ENCODE measurements at places on chromosomes 1 and 21.

DNA sequence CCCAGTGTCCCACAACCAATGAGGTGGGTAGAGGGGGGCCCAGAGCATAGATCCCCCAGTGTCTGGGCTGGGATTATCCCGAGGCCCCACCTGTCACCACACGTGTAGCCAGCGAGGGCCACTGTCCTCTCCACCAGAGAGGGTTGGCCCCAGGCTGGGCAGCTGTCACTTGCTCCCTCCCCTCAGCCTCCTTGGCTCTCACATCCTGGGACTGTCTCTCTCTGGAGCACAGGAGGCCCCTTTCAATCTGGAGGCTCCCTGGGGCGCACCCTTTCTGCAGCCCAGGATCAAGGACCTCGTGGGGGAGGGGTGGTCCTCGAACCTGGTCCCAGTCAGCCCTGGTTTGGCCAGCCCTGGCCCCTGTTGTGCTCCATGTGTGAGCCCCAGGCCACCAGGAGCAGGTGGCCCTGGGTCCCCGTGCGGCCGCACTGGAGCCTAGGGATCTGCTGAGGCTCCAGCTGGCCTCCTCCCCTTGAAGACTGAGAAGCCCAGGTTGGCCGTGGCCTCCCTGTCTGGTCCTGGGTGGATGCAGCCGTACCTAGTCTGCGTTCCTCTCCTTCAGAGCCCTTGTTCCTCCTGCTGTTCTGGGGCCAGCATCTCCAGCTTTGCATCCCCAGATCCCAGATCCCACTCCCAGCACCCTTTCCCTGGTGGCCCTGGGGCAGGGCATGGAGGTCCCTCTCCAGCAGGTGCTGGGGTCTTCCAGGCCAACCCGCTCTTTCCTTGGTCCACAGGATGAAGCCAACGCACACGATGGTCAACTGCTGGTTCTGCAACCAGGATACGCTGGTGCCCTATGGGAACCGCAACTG, 6.7 kb downstream of the TMEM201 start:
- DNase-seq = no peak

GRCh38 chr1:62906428-62906886, 122.5 kb downstream of the ATG4C start:
- no peak for DNase-seq

DNA sequence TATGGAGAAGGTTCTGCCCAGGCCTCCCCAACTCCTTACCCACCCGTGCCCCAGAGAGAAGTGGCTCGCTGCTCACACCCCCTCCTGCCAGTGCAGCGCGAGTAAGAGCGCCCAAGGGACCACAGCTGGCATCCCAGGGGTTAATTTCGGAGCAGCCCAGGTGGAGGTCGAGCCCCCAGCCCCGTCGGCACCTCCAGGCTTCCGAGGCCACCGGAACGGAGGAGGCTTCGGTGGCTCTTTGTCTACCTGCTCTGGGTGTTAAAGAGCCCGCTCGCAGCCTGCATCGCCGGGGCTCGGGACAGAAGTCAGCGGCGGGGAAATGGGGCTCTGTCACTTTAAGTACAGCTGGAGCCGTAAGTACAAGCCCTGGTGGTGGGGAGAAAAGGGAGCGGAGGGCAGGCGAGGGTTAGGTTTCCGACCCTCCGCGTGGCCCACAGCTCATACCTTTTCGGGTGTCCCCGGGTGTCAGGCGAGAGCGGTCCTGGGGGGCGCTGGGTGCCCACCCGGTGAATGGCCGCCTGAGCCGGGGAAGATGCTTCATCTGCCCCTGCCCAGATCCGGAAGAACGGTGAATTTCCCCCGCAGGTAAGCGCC, 89.4 kb upstream of the IPO9 start:
- peak; percentile 68 for DNase-seq

DNA sequence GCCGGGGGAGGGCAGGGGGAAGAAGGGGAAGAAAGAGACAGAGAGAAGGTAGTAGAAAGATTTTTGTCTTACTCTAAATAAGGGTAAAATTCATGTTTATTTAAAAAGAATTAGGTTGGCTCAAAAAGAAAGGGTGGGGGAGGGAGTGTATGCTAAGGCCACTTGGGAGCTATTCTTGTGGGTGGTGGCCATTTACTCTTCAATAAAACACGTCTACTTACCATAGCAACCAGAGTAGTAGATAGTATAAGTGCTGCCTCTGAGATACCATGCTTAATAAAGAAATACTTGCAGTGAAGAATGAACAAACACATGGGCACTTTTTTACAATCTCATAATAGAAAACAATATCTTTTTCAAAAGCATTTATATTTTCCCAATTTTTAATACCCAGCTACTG, 538.1 kb upstream of the PTBP2 start:
- no peak for DNase-seq

- no peak for DNase-seq
These were observed 23.3 kb downstream of the TTC34 start for GRCh38 chr1:2778220-2778592.

DNA sequence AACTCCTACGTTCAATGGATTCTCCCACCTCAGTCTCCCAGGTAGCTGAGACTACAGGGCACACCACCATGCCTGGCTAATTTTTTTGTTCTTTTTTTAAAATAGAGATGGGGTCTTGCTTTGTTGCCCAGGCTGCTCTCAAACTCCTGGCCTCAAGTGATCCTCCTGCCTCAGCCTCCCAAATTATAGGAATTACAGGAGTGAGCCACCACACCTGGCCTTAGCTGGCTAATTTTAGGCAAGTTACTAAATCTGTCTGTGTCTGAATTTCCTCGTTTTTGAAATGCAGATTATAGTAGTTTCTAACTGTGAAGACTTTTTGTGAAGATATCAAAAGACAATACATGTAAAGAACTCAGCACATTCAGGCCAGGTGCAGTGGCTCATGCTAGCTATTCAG, 13.7 kb downstream of the ACBD6 start:
- DNase-seq = no peak

GRCh38 chr1:63327417-63328054, 5.2 kb downstream of the FOXD3 start:
- DNase-seq = peak; percentile 86

GRCh38 chr1:162062542-162063015, 6.9 kb upstream of the NOS1AP start:
- DNase-seq = no peak

GRCh38 chr1:240602189-240602588, 9.8 kb downstream of the GREM2 start:
- no peak for DNase-seq

GRCh38 chr1:10538646-10539355, 64.1 kb downstream of the PEX14 start:
- peak; percentile 95 for DNase-seq

DNA sequence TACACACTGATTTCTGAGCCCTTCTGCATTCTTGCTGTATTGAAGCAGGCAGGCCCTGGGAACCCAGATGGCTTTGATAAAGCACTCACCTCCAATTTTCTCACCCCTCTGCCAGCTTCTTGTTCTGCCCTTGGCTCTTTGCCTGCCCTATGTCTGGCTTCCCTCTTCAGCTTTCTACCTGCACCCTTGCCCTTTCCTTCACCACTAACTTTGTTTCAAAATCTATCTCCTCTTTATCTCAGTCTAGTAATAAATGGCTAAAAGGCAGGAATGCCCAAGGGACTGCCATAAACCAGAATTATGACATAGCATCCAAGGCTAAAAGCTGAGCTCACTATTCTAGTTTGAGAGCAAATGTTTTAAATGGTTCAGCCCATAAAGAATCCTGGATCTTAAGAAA, 178.7 kb downstream of the TNR start:
- DNase-seq = no peak

GRCh38 chr1:220274251-220274855, 2.1 kb upstream of the RAB3GAP2 start:
- DNase-seq = no peak

GRCh38 chr1:164064501-164064900, 494.5 kb upstream of the PBX1 start:
- DNase-seq = no peak

DNA sequence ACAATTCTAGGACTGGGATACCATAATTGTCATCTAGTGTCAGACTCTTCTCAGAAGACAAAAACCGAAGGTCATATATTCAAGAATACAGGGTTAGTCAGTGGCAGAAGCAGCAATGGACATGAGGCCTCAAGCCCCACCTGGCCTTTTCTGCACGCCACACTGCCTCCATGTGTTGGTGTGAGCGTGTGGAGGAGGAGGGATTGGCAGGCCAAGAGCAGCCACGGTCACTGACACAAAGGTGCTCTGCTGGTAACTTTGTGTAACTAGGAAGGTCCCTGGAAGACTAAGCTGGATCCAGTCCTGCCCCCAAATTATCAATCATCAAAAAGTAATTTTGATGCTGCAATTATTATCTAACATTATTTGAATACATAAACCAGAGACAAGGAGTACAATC, 34.9 kb downstream of the HSF2BP start:
- no peak for DNase-seq

DNA sequence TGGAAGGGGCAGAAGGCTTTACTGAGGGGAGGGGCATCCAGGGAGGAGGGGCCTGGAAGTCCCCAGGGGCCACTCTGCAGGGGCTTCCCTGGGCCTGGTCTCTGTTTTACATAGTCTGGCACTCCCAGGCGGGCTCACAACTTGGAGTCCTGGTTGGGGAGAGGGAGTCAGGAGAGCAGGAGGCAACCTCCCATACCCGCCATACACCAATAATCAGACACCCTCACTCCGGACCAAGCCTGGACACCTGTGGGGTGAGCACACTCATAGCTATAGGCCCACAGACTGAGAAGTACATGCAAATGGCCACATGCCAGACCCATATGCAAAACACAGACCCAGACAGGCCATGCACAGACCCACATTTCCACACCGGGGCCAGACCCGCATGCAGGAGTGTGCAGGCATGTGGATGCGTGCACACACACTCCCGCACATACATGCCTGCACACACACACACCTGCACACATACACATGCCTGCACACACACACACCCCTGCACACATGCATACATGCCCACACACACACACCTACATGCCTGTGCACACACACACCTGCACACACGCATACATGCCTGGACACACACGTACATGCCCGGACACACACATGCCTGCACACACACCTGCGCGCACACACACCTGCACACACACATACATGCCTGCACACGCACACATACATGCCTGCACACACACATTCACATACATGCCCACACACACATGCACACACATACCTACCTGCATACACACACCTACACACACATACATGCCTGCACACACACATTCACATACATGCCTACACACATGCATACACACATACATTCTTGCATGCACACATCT, 89.5 kb upstream of the RUNX3 start:
- DNase-seq = no peak

DNA sequence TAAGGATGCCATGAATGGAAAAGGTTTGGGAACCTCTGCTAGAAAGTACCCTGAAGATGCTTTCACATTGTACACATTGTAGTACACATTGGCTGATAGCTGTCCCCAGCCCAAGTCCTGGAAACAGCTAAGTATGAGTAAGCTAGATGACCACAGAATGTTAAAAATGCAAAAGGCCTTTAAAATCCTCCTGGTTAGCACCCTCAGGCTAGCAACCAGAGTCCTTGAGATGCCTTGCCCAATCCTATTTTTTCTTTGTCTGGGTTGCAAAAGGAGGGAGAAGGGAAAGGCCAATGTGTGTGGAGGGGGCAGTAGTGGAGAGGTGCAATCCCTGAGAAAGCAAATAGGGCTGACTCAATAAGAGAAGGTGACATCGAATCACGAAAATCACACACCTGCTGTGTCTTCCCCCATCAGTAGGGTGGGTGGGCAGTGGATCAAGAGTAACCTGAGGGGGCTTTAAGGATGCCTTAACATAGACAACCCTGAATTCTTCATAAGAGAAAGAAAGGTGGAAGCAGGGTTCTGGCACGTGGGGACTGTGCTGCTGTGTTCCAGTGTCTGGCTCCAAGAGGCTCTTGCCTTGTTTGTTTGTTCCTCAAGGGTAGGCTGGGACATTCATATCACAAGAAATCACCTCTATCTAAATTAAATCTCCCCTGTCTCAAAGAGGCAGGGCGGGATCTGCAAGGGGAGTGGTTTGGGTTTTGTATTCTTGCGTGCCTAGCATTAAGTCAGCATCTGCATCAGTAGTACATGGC, 266.2 kb upstream of the PLXNA2 start:
- no peak for DNase-seq

GRCh38 chr1:38941527-38942019, at the start of gene RHBDL2:
TSS of gene RHBDL2 (minus strand) at chr1:38941830. CDS start at chr1:38919212, 22,618 bp downstream.
- DNase-seq = no peak

DNA sequence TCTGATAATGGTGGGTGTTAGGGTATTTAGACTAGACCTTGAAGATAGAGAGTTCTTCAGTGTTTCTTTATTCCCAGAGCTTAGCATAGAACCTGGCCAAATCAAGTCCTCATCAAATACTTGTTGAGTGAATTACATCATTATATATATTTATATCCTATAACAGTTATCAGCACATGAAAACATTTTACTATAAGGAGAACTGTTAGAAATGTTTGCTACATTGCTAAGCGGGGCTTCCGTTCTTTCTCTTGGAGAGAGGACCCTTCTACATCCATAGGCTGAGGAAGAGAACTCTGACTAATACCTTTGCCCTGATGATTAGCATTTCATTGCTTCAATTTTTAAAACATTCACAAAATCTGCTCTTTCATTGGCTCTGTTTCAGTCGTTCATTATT, 66.5 kb upstream of the NBL1 start:
- DNase-seq = no peak

DNA sequence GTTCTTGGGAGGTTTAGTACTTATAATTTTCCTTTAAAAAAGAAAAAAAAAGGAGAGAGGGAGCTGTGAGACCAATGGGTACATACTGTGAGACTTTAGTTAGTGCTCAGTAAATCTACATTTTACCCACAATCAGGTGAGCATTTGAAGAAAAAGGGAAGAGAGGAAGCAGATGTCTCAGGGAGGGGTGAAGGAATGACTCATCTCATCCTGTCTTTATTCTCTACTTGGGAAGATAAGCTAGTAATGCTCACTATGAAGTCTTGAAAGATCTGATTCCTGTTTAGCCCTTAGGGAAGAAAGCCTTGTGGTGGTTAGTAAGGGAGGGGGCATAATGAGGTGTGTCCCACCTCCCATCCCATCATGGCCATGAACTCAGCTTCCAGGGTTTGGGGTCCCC, 112.6 kb downstream of the PLD5 start:
- DNase-seq = no peak

GRCh38 chr1:162081316-162081715, 11.8 kb downstream of the NOS1AP start:
- no peak for DNase-seq

DNA sequence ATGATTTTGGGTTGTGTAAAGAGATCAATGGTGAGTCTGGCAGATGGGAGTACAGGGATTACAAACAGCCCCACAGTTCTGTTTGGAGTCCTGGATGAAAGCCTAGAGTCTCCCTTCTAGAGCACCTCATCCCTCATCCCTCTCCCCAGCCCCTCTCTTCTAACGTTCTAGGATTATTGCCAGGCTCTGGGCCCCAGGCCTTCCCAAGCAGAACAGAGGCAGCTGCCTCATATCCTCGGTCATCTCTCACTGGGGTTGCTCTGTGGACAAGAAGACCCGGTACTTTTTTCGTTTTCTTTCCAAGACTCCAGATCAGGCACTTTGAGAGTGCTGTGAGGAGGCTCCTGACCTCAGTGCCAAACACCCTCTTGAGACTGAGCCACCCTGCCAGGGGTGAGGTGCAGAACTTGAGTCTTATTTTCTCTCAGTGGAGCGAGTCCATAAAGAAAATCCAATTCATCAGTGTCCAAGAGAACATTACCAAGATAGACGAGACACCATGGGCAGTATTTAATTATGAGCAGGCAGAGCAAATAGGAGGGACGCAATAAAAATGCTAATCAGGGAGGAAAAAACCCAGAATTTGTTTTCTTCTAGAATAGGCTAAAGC, 17.1 kb upstream of the KCND3 start:
- no peak for DNase-seq

GRCh38 chr1:218249338-218250140, 35.6 kb upstream of the RRP15 start:
- no peak for DNase-seq

GRCh38 chr21:38989745-38990423, 184.2 kb downstream of the ETS2 start:
- no peak for DNase-seq

- no peak for DNase-seq
These were observed 889 bp downstream of the CLEC20A start for GRCh38 chr1:178495741-178496409.

Measured in NCI-H510A treated with DMSO at 0.1 percent for 48 hours (cell line).